ENCODE measurements at places on chromosomes 2 and 18.

DNA sequence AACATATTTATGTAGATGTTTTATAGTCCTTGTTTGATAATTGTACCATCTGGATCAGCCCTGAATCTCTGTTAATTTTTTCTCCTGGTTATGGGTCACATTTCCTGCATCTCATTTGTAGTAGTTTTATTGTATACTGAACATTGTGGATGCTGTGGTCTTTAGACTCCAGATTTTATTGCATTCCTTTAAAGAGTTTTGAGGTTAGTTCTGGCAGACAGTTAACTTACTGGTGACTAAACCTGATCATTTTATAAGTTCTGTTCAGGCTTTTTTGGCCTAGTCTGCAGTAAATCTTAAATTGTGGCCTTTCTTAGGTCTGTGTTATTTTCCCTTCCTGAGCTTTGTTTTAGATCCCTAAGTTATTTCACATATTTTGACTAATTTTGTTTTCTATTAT is 84.3 kb downstream of the FANCL start:
- no peak for DNase-seq

- DNase-seq, result no peak
Measured at GRCh38 chr18:78699499-78699898, 280.1 kb upstream of the SALL3 start.

DNA sequence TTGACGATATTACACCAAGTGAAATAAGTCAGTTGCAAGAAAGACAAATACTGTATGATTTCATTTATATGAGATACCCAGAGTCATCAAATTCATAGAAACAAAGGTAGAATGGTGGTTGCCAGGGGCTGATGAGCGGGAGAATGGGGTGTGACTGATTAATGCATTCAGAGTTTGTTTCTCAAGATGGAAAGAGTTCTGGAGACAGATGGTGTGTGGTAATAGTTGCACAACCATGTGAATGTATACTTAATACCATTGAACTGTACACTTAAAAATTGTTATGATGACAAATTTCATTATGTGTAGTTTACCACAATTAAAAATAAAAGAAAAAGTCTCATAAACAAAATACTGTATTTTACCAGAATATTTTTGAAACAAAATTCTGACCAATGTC is 117.3 kb downstream of the PIGN start:
- no peak for DNase-seq

- peak; percentile 91 for DNase-seq
Measured at GRCh38 chr2:26745609-26746327, 18.3 kb upstream of the SLC35F6 start.

- no peak for DNase-seq
Measured at GRCh38 chr2:168734199-168734760, 68.2 kb upstream of the NOSTRIN start.

GRCh38 chr2:172137109-172137508 is 34.4 kb upstream of the DLX2 start:
- DNase-seq, result no peak

DNA sequence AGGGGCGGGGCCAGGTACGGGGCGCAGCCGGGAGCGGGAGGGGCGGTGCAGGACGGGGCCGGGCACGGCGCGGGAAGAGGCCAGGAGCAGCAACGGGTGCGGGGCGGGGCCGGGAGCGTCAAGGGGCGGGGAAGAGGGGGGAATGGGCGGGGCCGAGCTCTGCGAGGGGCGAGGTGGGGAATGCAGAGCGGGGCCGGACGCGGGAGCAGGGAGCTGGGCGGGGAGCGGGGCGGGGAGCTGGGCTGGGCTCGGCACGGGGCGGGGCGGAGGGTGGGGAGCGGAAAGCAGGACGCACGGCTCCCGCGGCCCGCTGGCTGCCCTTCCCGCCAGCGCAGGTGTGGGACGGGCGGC is at the start of gene IMPA2:
Gene IMPA2 (plus strand): TSS at position 316 of the 351 bp plus-strand sequence. CDS start 163 bp downstream, outside the sequence.
- no peak for DNase-seq

- no peak for DNase-seq
Measured at GRCh38 chr18:48944634-48945033, 6.1 kb downstream of the SMAD7 start.

GRCh38 chr2:117967977-117968718 is 45.7 kb downstream of the CCDC93 start:
- DNase-seq, result no peak

- no peak for DNase-seq
Measured at GRCh38 chr2:186105016-186105724, 366.6 kb downstream of the FSIP2 start.

DNA sequence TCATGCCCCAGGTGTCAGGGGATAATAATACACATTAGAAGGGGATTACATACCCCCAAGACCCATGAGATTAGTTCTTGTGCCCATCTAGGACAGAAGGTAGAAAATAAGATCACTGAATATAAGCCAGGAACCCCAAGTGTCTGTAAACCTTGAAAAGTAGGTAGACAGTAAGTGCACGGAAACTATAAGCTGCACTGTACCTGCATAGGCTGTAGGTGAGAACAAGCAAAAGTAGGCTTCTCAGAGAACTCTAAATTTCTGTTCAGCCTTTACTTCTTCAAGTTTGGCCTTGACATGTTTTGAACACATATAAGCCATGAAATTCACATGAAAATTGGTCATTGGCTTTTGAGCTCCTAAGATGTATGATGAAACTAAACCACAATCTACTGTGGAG is 113.0 kb upstream of the FSIP2 start:
- DNase-seq, result no peak

DNA sequence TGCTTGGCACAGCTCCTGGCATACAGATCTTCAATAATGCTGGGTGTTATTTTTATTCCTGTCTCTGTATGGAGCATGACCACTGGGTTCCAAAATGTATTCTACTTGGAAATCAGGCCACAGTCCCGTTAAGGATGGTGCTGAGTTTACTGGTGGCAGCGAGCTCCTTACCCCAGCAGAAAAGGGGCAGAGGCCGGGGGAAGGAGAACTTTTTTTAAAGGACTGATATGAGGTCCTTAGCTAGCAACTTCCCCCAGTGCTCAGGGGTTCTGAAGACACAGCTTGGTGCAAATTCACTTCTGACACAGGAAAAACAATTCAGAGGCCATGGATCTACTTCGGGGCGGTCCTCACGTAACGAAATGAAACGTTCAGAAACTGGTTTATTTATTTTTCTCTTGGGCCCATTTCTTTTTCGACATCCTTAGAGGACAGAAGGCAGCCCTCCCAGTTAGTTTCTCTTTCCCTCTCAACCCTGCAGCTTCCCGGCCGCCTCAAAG is 872 bp downstream of the RDH14 start:
- DNase-seq, result no peak

- no peak for DNase-seq
Measured at GRCh38 chr2:140417504-140417903, 1637.3 kb upstream of the NXPH2 start.

GRCh38 chr2:5546181-5546580 is 146.0 kb upstream of the SOX11 start:
- DNase-seq, result no peak

DNA sequence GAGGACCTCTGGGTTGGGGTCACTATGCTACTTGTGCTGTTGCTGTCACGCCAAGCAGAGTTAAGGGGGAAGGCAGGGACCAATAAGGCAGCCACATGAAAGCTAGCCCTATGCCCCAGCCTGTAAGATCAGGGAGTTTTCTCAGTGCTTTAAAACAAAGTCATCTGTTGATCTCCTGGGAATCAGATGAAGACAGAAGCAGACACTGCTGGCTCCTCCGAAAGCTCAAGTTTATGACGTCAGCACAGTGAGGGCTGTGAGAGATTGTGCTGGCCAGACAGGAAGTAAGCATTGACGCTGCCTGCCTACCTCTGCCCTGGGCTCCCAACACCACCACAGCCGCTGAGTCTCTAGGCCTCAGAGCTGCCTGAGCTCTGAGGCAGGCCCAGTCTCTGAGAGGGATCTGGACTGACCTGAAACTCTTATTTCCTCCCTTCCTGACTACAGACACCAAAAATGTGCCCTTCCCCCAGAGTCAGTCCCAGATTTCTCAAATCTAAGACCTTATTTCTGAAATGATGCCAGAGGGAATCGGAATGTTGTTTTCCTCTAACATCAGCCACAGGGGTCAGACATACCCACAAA is 118.1 kb upstream of the EPAS1 start:
- peak; percentile 64 for DNase-seq

DNA sequence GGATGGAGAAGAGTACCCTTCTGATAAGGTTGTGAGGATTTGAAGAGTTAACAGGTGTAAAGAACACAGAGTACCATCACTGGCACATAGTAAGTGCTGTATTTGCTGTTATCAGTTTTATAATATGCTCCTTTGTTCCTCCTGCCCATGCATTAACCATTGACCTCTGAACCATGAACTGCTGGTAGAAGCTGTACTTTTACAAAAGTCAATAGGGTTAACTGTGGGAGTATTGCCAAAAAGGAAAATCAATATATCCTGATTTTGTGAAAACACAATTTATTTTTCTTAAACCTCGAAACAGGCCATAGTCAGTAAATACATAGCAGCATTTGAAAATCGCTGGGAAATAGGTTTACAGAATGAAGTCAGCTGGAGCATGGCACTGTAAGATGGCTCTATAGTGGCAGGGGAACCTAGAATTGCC is 18.9 kb upstream of the ACAA2 start:
- no peak for DNase-seq

- DNase-seq, result no peak
Measured at GRCh38 chr2:160300203-160300602, 100.1 kb upstream of the ITGB6 start.

DNA sequence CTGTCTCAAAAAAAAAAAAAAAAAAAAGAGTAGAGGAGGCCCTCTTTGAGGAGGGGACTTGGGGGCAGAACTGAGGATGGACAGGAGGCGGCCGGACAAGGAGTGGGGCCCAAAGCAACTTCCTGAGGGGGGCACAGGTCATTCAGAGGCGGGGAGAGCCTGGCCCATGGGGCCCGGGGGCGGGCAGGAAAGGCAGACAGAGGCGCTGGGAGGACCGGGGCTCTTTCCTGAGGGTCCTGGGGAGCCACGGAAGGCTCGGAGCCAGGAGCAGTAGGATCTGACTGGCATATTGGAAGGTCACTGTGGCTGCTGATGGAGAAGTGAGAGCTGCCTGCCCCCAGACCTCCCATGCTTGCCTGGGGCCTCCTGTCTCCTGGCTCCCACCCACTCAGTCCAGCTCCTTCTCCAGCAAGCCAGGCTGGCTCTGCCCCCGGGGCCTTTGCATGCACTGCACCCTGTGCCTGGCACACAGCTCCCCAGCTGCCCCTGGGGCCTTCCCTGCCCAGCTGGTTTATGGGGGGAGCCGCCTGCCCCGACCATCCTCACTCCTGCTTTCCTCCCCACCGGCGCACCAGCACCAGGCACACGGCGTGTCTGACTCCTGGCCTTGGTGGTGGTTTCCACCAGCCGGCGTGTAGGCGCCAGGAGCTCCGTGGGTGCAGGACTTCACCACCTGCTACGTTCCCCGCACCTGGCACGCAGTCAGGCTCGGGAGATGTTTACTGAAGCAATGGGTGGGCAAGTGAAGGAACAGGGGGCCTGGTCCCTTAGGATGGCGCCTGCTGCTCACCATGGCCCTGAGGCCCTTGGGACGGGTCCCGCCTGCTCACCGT is 5.6 kb downstream of the ESPNL start:
- no peak for DNase-seq

- DNase-seq, result no peak
Measured at GRCh38 chr2:101814752-101815151, 117.2 kb downstream of the MAP4K4 start.

GRCh38 chr2:206054952-206055351 is 31.0 kb downstream of the INO80D start:
- no peak for DNase-seq

DNA sequence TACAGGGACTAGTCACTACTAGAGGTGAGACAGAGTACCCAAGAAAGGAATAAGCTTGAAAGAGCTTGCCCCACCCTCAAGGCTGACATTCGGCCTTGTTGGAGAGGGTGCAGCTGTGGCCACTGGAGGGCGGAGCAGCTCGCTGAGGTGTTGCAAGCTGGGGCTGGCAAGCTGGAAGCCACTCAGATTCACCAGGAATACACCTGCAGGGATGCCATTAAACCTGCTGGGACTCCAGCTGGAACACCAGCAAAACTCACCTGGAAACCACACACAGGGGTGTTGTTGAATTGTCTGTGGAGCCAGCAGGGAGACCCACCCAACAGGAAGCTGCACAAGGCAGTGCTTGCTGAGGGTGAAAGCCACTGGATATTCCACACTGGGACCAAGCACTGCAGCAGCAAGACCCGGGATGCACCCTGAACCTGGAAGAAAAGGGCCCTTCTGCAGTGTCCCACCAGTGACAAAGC is 26.1 kb downstream of the KCTD18 start:
- no peak for DNase-seq

- no peak for DNase-seq
Measured at GRCh38 chr18:51211552-51211951, 14.1 kb upstream of the MEX3C start.

DNA sequence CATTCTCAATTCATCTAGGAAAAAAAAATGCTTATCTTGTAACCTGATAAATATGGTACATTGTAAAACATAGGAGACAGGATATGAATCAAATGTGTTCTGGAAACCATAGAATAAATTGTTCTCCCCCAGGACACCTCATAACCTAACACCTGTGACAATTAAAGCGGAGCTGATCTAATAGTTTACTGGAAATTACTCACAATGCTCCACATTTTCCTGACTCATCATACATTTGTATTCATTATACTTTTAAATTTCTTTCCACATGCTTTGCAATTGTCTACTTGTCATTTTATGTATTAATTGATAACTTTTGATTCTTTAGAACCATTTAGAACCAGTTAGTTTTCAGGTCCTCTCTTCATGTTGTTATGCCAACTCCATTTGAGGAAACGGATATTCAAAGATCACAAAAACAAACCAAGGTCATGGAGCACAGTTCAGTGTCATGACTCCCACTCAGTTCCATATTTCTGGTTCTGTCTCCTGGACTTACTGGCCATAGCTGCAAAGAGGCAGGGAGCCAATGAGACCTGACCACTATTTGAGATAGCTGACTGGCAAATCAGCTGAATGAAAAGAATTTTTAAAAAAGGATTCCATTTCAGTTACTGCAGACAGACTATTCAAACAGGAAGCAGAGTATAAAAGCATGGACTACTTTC is 128.5 kb downstream of the CALCRL start:
- DNase-seq, result no peak

- no peak for DNase-seq
Measured at GRCh38 chr2:27422958-27423357, 5.5 kb upstream of the NRBP1 start.

DNA sequence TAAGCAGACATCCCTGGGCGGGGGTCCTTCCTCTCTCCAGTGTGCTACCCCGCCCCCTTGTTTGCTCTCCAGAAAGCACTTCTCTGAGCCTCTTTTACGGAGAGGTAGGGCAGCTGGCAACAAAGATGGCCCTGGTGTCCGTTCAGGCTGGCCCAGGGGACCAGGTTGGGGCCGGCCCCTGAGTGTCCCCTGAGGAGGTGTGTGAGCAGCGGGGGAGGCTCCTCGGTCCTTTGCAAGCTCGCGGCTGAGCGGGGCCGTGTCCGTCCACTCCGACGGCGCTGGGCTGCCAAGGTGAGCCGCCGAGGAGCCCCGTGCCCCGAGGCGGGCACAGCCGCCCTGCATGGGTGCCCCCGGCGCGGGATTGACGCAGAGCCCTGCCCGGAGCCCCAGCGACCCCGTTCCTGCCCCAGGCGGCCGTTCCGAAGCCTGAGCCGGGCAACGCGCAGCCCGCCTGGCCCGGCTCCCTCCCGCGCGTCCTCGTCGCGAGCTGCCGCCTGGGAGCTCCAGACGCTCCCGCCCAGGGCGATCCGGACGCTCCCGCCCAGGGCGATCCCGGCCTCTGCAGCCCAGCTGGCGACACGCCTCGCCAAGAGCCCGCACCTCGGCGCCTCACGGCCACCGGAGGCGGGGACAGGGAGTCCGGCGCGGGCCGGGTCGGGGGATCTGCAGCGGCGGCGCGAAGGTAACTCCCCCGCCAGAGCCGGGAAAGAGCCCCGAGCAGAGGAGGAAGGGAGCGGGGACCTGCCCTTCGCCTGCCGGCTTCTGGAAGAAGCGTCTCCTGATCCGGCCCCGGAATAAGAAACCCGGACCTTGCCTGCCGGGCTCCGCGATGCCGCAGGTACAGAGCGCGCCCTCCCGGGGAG is at the start of gene PROKR1:
Gene PROKR1 (plus strand): TSS at position 569 of the 863 bp plus-strand sequence. CDS start 2,243 bp downstream, outside the sequence.
- DNase-seq, result peak; percentile 72
